ENCODE measurements at places on chromosomes 16 and 17. TPM values are rescaled to one million over a fixed set of nuclear protein-coding genes. Genes with fewer than 3 reads are reported as not detected.

The TCAP gene
- 0.46 TPM for polyA plus RNA-seq

DNA sequence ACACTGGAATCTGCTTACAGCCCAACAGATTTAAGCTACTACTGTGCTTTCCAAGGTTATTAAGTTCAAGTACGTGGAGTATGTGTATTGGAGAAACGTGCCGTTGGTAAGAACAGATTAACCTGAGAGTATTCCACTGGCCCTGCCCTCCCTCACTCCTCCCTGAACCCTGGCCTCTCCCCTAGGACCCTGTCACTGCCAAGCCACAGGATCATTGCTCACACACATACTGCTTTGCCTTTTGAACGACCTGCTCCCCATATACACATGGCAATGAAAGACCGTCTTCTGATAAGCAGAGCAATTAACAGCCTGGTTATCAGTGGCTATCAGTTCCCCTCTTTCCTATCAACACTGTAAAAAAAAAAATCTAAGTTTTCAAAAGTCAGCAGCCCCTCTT lies 458.9 kb upstream of the DYNLRB2 start:
- H3K36me3 ChIP-seq = no peaks in the 10 kb centered on the region
- H3K4me3 ChIP-seq = no peak overlapping the region
- DNase-seq = no peak
- H3K27ac ChIP-seq = no peak overlapping the region

DNA sequence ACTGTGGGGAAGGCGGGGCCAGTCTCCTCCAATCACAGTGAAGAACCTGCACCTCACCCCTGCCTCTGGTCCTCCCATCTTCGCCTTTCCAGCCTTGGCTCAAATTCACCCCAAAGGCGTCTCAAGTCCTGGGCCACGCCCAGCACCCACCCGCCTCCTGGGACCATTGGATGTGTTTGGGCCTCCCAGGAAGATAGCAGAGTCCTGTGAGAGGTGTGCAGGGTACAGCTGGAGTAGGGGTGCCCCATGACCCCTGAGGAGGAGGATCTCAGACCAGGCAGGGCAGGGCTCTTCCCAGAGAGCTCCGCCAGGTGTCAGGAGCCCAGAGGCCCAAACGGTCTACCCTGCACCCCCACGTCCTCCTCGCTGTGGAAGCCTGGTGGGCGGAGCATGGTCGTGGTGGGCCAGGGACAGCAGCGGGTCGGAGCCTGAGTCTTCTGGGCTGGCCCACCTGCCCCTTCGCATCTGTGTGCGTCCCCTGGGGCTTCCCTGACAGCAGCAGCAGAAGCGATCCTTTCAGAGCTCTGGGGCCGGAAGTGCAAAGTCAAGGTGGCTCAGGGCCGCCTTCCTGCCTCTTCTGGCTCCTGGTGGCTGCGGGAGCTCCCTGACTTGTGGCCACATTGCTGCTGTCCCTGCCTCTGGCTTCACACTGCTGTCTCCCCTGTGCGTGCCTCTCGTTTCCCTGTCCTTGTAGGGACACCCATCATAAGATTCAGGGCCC lies 34.9 kb upstream of the ZNF469 start:
- no peaks in the 10 kb centered on the region for H3K36me3 ChIP-seq
- no peak overlapping the region for H3K27ac ChIP-seq
- no peak overlapping the region for H3K4me3 ChIP-seq
- DNase-seq = no peak
- H3K4me1 ChIP-seq = no peaks in the 10 kb centered on the region
- H3K27me3 ChIP-seq = no peaks in the 10 kb centered on the region

The ENPP7 gene
- polyA plus RNA-seq = not detected

- peaks cover 28% of the 10 kb centered on the region for H3K27me3 ChIP-seq
- no peaks in the 10 kb centered on the region for H3K36me3 ChIP-seq
- H3K4me3 ChIP-seq = no peak overlapping the region
- DNase-seq = no peak
- H3K27ac ChIP-seq = no peak overlapping the region
These were observed 3.3 kb downstream of the GAS2L2 start for GRCh38 chr17:35749560-35750412.
